Upper lobe of right lung (tissue), 1 donor: ENCODE measurements at places on chromosomes 2 and 18. TPM values are rescaled to one million over a fixed set of nuclear protein-coding genes. Genes with fewer than 3 reads are reported as not detected.

The CCDC178 gene
- total RNA-seq, result 2.5 TPM

The CKAP2L gene
- 0.46 TPM for total RNA-seq

The POTEF gene
- not detected for total RNA-seq

The PELI1 gene
- 35.8 TPM for total RNA-seq

The ERFE gene
- not detected for total RNA-seq
